ENCODE measurements at places on chromosomes 12 and 14. TPM values are rescaled to one million over a fixed set of nuclear protein-coding genes. Genes with fewer than 3 reads are reported as not detected.

Gene ETFBKMT
- 6.2 TPM for polyA plus RNA-seq

Gene SLC17A8
- polyA plus RNA-seq, result 0.48 TPM

Gene ALDH1L2
- 7.7 TPM for polyA plus RNA-seq

Gene ATL1
- polyA plus RNA-seq, result 204 TPM

Gene MMP17
- polyA plus RNA-seq, result 0.69 TPM

Gene WIF1
- 14.3 TPM for polyA plus RNA-seq

Gene RNASE7
- polyA plus RNA-seq, result not detected

Gene TBC1D30
- 4.3 TPM for polyA plus RNA-seq

Gene USP44
- 2.6 TPM for polyA plus RNA-seq

Gene IGFBP6
- polyA plus RNA-seq, result 17.2 TPM

Gene PRR4
- 22.1 TPM for polyA plus RNA-seq

Gene SMCO3
- polyA plus RNA-seq, result not detected

Gene KCNMB4
- polyA plus RNA-seq, result 86.5 TPM

Gene JPH4
- polyA plus RNA-seq, result 8.0 TPM

Gene KRT77
- polyA plus RNA-seq, result not detected
